Neural crest cell (in vitro differentiated cells): ENCODE measurements at places on chromosomes 5 and 9. TPM values are rescaled to one million over a fixed set of nuclear protein-coding genes. Genes with fewer than 3 reads are reported as not detected.

Gene PCDHB14
- total RNA-seq = 5.5 TPM in 2 replicates

DNA sequence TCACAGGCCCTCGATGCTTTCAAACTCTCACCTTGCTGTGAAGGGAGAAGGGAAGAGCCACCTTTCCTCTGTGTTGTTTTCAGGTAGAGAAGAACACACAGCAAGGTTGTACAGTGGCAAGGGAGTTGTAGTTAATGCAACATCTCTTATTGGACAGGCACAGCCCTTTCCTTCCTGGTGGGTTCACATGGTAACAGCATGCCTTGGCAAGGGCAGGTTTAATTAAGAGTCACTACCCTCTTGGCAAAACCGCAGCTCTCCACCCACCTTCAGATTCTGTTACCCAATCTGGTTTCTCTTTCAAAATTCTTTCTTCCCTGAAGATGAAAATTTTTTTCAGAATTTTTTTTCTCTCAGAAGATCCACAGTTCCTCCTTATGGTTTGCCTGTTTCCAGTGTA is 253.1 kb downstream of the TLR4 start:
- no peak for DNase-seq
- H3K36me3 ChIP-seq = no peaks in the 10 kb centered on the region

Gene ESM1
- not detected in 2 replicates for total RNA-seq

Gene GCNT4
- total RNA-seq = 0.39 and 0.56 TPM in 2 replicates

DNA sequence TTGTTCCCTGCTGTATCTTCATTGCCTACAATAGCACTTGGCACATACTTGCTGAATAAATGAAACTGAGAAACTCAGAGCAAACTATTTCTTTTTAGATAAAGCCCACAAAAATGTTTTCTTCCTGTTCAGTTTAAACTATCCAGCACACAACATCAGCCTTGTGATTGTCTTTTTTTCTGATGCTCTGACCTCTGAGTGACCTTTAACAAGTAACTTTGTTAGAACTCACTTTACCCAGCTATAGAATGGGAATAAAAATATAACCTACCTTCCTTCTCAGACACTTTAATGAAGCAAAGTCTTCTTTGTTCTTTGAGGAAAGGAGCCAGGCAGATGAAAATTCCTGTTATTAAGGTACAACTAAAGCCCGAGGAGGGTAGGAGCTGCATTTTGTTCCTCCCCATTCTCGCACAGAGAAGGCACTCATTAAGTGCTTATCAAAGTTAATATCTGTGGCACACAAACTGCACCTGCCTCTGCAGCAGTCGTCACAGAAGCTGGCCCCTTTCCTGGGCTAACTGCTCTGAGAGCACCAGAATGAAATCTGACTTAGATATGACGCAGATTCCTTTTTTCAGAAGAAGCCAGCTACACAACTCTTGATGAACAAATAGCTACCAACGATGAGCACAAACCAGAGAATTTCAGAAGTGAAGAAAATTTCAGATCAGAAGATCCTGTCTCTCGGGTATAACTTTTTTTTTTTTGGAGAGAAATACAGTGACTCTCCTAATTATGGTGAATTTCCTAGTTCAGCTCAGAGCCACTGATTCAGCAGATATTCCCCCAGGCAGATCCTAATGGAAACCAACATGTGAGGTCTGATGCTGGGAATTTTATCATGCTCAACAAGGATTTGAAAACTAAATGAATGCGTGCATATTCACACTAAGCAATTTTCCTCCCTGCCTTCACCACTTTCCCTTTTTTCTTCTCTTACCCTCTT is 31.0 kb upstream of the NR3C1 start:
- H3K27ac ChIP-seq = peak overlapping the region; percentile 29
- no peak for DNase-seq
- H3K4me3 ChIP-seq = no peak overlapping the region
- H3K4me1 ChIP-seq = peaks cover 15% of the 10 kb centered on the region
- H3K27me3 ChIP-seq = no peaks in the 10 kb centered on the region
- no peaks in the 10 kb centered on the region for H3K36me3 ChIP-seq

Gene CDC14B
- 29.2 and 30.5 TPM in 2 replicates for total RNA-seq

DNA sequence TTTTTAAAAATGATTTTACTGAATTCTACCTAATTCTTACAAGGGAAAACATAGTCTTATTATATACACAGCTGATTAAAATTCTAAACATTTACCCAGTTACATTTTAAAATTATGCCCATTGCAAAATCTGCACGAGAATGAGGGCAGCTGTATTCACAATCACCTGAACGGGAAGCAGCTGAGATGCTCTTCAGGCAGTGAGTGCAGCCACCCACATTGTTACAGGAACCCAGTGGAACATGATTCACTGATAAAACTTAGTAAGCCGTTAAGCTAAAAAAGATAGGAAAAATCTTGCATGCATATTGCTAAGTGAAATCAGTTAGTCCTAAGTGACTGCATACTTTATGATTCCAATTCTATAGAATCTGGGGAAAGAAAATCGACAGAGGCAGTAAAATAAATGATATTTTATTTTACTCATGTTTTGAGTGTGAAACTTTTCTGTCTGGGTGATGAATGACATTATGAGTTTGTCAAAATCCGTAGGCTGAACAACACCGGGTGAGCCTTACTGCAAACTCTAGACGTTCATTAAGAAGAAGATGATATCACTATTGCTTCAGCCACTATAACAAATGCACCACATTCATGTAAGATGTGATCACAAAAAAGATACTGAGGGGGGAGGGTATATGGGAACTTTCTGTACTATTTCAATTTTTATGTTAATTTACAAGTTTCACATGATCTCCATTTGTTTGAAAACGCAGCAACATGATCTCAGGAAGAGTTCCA is 39.1 kb upstream of the FLT4 start:
- H3K36me3 ChIP-seq = no peaks in the 10 kb centered on the region
- no peak for DNase-seq
- no peak overlapping the region for H3K4me3 ChIP-seq
- peaks cover 43% of the 10 kb centered on the region for H3K27me3 ChIP-seq
- H3K4me1 ChIP-seq = peaks cover 5% of the 10 kb centered on the region
- H3K27ac ChIP-seq = no peak overlapping the region
